ENCODE measurements at places on chromosomes 2 and 18.

DNA sequence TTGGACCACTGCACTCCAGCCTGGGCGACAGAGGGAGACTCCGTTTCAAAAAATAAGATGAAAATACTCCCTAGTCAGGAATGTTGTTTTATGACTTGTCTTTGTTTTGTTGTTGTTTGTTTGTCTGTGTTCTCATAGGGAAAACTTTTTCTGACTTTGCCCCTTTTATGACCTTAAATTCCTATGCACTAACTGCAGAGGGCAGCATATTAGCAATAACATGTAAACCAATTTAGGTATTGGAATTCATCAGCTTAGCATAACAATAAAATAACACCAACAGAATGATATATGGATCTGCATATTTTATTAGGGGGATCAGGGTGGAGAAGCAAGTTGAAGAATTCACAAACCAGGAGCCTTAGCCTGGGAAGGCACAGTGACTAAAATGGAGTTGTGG, 631.5 kb downstream of the SUCLG1 start:
- no peak for DNase-seq

- no peak for DNase-seq
Measured at GRCh38 chr2:202690321-202690900, 55.6 kb downstream of the FAM117B start.

GRCh38 chr2:230825354-230825753, 39.4 kb upstream of the ITM2C start:
- DNase-seq: no peak

DNA sequence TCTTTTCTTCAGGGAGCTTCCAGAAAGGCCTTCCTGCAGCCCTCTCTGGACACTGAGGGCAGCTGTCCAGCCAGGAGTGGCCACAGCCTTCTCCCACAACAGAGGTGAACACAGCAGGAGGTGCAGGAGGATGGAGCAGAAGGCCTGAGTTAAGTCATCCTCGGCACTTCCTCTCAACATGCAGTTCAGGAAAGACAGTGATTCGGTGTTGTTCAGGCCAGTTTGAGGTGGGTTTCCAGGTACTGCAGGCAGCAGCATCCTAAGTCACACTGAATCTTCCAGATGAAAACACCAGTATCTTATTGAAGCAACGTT, 225.3 kb upstream of the PXDN start:
- no peak for DNase-seq

DNA sequence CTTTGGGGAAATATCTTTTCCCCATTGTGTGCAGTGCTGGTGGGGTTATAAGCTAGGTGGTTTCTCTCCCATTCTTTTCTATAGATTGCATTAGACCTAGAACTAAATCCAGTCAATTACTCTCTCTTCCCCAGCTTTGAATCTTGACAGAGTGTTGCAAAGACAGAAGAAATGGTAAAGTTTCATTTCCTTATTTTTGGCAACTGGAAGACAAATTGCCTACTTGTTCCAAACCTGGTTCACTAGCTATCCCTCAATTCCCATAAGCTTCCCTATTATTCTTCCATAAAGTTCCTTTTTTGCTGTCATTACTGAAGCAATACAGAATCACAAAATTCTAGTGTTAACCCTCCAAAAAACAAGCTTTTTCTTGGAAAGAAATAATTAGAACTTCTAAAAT, 94.0 kb upstream of the ITGA4 start:
- DNase-seq: no peak

- DNase-seq: no peak
Measured at GRCh38 chr18:67973916-67974315, 457.4 kb upstream of the DSEL start.

GRCh38 chr2:157254041-157254440, 3.5 kb upstream of the GALNT5 start:
- DNase-seq: no peak

GRCh38 chr2:99851089-99851488, 291.3 kb downstream of the AFF3 start:
- DNase-seq: no peak
